Stimulated activated CD8-positive, alpha-beta memory T cell treated with anti-CD3 and anti-CD28 coated beads, Interleukin-4, amount 100 ng/mL, for 4 hours (primary cell): ENCODE measurements at places on chromosomes 12 and 14.

GRCh38 chr14:91177073-91178034 is 63.5 kb downstream of the DGLUCY start:
- peak; percentile 44 for DNase-seq

DNA sequence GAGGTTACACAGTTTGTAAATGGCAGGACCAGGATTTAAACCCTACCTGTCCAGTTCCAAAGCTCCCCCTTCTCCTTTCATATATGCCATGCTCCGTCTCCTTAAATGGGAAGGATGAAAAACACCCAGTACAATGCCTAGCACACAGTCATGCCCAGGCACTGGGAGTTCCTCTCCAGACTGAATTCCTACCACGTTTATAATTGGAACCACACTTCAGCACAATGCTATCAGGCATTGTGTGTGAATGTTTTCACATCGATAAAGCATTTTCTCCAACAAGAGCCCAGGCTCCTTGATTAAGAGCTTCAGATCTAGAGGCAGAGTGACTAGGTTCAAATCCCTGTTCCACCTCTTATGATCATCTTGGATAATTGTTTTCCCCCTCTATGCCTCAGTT is 2.7 kb upstream of the NUAK1 start:
- DNase-seq, result no peak

DNA sequence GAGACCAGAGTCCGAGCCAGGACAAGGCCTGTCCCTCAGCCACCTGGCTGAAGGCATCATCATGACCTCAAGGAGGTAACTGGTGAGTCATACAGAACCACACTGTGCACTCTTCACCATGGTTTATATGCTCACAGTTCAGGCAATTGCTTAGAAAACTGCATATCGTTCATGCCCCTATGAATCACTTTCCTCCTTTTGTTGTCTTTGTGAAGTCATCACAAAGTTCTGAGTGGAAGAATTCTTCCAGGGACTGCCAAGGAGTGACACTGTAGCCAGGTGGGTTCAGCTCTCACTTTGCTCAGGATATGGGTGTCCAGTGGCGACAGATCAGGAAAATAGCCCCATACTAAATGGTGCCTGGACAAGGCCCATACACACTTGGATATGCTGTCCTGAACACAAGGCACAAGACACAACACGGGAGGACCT is 92.5 kb downstream of the DPF3 start:
- DNase-seq, result no peak

GRCh38 chr12:116099652-116100432 is 177.7 kb downstream of the MED13L start:
- no peak for DNase-seq

DNA sequence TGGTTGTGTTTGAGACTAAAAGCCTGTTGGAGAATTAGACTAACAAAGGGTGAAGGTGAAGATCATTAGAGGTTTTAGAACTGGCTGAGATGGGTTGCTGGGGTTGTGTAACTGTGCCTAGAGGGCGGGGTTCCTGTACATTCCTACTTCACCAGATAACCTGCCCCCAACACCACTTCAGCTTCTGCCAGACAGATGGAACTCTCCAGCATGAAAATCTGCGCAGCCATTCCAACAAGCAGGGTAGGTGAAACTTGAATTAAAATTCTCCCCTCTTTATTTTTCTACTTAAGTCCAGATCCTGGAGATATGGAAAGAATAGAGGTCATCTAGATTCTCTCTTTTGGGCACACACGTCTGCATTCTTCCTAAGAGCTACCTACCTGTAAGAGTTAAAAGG is 6.0 kb downstream of the FOXG1 start:
- DNase-seq, result no peak

GRCh38 chr12:82554529-82554928 is 132.2 kb upstream of the TMTC2 start:
- no peak for DNase-seq

- DNase-seq, result peak; percentile 59
Measured at GRCh38 chr14:101823511-101824120, 62.1 kb downstream of the PPP2R5C start.

- no peak for DNase-seq
Measured at GRCh38 chr12:14803830-14804160, 325 bp downstream of the C12orf60 start.

- DNase-seq, result no peak
Measured at GRCh38 chr12:64137117-64137516, 85.0 kb downstream of the KICS2 start.

GRCh38 chr14:78074561-78074960 is 95.6 kb upstream of the NRXN3 start:
- no peak for DNase-seq

DNA sequence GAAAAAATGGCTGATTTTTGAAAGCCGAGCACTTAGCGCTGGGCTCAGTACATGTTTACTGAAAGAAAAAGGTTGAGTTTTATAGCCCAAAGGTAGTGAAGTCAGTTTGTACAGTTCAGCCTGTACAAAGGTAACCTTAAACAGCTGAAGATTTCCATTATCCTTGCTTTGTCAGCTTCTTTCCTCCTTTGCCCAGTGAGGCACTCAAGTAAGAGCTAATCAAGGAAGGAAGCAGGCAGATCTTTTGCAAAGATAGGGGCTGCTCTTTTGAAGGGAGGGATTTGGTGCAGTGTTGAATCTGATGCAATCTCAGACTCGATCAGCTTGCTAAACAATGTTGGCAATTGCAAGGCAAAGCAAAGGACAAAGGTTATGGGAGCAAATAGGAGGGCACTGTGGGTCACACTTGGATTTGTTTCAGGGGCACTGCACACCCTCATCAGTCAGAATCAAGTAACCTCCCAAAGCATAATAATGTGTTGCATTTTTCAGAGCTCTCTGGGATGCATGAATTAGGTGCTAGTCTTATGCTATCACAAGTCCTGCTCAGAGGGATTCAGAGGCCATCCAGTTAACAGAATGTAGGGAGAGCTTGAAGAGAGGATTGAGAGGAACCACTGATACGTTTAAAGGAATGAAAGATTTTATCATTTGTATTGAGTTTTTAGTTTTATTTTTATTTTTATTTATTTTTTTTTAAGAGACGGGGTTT is 44.4 kb downstream of the ANO6 start:
- DNase-seq, result no peak

GRCh38 chr12:6199531-6200255 is 507 bp upstream of the CD9 start:
- DNase-seq, result no peak

DNA sequence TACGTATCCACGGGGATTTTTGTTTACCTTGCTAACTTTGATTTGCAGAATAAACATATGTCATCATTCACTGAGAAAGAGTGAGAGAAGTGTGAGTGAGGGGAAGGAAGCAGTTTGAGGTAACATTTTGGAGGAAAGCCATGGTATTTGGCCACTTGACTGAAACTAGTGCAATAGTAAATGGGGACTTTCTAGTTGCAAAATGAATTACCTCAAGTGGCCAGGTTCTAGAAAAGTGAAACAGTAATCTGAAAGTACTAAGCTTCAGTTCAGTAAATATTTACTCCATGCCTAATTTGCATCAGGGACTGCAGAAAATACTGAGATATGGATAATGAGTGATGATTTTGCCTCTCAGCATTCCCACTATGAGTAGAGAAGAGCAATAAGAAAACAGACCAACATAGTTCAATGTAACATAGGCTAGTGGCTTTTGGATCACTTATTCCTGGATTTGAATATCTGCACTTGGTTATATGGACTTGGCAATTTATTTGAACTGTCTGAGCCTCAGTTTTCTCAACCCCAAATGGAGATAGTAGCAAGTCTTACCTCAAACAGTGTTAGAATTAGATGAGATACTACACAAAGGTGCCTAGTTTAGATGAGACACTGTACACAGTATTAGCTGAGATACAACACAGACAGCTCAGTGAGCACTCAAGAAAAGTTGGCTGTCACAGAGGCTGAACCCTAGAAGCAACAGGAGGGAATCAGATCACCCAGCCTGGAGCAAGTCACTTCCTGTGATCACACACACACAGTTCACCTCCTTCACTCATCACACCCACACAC is 439.1 kb downstream of the NPAS3 start:
- DNase-seq, result no peak

GRCh38 chr14:74563586-74564159 is 48.4 kb downstream of the LTBP2 start:
- DNase-seq, result no peak

DNA sequence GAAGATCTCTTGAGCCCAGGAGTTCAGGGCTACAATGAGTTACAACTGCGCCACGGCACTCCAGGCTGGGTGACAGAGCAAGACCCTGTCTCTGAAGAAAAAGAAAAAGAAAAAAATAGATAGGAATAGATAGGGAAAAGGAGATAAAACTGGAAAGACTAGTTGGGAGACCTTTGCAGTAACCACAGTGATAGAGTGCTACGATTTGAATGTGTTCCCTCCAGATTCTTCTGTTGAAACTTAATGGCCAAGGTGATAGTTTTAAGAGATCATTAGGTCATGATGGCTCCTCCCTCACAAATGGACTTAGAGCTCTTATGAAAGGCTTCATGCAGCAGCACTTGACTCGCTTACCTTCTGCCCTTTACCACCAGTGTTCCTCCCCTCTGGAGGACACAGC is 13.5 kb upstream of the ATF1 start:
- DNase-seq, result no peak

GRCh38 chr12:105090361-105090760 is 6.1 kb upstream of the ALDH1L2 start:
- no peak for DNase-seq

GRCh38 chr14:38134416-38135030 is 73.2 kb upstream of the SSTR1 start:
- no peak for DNase-seq

DNA sequence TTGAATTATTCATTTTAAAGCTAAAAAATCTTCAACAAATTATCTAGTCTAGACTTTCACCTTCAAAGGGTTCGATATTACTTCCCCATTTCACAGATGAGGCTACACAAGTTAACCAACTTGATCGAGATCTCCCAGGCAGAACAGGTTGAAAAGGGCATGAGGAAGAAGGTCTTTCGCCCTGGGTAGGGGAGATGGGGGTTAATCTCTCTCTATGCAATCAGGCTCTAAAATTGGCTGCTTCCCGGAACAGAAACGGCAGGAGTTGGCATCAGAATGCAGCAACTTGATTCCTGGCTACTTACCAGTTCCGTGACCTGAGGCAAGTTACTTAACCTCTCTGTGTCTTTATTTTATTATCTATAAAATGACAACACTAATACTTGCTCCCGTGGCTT is 2.4 kb upstream of the CISTR start:
- no peak for DNase-seq

DNA sequence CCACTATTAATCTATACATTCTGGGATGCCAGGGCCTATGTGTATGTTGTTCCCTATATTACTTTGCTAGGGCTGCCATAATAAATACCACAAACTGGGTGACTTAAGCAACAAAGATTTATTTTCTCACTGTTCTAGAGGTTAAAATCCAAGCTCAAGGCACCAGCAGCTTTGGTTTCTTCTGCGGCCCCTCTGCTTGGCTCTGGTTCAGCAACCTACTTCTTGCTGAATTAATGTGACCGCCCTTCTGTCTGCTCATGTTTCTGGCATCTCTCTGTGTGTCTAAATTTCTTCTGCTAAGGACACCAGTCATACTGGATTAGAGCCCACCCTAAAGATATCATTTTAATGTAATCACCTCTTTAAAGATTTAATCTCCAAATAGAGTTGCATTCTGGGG is 84.7 kb downstream of the ZNF664 start:
- DNase-seq, result no peak
